ENCODE measurements at places on chromosomes 16 and 17.

DNA sequence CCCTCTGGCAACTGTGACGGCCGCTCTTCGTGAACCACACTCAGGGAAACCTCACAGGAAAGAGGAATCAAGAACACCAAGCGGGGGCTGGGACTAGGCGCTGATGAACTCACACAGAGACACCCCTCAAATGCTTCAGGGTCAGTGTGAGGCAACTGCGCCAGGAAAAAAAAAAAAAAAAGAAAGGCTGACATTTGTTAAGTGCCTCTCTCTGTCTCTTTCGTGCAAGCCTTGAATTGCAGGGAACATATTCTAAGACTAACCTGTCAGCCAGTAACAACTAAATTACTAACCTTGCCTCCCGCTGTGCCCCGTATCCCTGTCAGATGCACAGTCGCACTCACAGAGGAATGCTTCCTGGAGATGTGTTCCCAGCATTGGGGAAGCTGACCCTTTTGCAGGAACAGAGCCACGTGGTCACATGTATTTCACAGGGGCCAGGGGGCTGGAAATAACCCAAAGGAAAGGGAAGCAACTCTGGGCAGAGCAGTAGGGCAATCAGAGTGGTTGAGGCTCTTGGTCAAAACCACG lies 247.8 kb downstream of the XYLT1 start:
- no peak for DNase-seq

DNA sequence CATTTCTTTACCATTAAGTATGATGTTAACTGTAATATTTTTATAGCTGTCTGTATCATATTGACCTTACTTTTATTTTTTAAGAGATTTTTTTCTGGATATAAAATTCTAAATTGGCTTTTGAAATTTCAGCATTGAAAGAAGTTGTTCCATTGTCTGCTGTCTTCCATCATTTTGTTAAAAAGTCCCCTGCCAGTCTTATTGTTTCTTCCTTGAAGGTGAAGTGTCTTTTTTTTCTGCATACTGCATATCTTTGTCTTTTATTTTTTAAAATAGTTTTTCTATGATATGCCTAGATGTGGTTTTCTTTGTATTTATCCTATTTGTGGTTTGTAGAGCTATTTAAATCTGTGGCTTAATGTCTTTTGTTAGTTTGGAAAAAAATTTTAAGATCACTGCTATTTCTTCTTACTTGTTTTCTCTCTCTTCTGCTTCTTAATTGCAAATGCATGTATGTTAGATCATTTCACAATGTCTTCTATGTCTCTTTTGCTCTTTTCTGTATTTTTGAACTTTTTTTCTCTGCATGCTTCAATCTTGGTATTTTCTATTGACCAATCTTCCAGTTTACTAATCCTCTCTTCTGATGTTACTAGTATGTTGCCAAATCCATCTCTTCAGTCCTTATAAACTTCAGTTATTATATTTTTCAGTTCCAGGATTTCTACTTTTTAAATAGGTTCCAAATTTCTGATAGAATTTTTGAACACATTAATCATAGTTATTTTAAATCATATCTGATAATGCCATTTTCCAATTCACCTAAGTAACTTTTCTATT lies 20.2 kb downstream of the IL21R start:
- DNase-seq: no peak

DNA sequence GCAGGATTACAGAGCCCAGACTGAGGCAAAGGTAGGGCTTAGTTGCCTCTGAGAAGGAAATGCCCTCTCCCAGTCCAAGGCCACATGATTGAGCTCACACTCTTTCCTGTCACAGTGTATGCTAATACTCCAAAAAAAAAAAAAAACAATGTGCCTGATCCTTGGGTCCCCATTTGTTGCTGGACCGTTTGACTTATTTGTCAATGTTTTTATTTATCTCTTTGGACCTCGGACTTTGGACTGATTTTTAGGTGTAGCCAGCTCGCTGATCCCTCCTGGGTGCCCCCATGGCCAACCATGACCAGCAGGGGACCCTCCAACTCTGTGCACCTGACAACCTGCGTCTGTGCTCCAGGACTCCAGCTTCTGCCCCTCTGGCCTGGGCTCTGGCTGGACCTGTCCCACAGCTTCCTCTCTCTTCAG lies 622 bp upstream of the CCL16 start:
- DNase-seq: no peak

DNA sequence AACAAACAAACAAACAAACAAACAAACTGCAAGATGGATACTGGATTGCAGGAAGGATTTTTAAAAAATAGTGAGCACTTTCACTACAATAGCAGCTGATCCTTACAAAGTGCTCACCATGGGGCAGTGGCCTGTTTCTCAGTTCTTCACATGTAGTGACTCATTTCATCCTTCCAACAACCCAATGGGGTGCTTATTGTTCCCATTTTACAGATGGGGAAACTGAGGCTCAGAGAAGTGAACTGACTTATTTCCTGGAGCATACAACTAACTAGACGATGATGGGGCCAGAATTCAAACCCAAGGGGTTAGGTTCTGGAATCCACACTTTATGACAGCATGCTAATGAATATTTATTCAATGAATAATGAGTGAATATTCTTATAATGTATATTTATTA lies 61.2 kb downstream of the MYH11 start:
- DNase-seq: no peak

- no peak for DNase-seq
These were observed 46.0 kb upstream of the TBX2 start for GRCh38 chr17:61353615-61354014.

All from D721Med (cell line).